ENCODE measurements at places on chromosomes 11 and 22. TPM values are rescaled to one million over a fixed set of nuclear protein-coding genes. Genes with fewer than 3 reads are reported as not detected.

- no peak for DNase-seq
Observed at GRCh38 chr11:128227466-128227865, 359.9 kb downstream of the ETS1 start.

DNA sequence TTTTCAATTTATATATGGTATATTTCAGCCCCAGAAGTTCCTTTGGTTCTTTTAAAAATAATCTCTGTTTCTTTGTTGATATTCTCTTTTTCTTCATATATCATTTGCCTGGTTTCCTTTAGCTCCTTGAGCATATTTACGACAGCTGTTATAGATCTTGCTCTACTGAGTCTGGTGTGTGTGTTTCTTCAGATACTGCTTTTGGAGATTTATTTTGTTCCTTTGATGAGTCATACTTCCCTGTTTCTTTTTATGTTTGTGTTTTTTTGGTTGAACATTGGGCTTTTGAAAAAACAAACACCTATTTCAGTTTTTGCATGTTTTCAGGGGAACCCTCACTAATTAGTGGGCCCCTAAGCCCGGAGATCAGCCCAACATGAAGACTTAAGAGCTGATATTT is 23.3 kb downstream of the GLB1L2 start:
- DNase-seq = no peak

- no peak for DNase-seq
Observed at GRCh38 chr11:89529626-89530380, 38.6 kb upstream of the NOX4 start.

The CRYBB1 gene
- 0.32 TPM for total RNA-seq

Data from colonic mucosa (tissue), 4 donors.